Upper lobe of left lung (tissue), 6 donors: ENCODE measurements at places on chromosomes 1 and 21. TPM values are rescaled to one million over a fixed set of nuclear protein-coding genes. Genes with fewer than 3 reads are reported as not detected.

DNA sequence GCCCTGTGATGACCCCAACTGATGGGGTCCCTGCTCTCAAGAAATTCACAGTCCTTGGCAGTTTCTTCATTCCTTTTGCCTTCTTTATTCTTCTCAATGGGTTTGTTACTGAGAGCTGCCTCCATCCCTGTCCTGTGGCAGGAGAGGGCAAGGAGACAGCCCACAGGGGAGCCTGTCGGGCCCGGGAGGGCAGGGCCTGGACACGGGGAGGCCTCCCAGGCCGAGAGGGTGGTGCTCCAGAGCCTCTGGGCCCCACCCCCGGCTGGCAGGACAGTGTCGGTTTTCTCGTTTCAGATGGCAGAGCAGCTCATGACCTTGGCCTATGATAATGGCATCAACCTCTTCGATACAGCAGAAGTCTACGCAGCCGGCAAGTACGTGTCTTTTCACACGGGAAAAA, 36.2 kb downstream of the KCNAB2 start:
- DNase-seq: peak; percentile 57

GRCh38 chr1:91578320-91579109, 77.9 kb downstream of the CDC7 start:
- no peak for DNase-seq

KCNQ4 gene
- 0.46 TPM for total RNA-seq

CCDC30 gene
- total RNA-seq: 31.7 TPM
